Uterine smooth muscle cell (primary cell): ENCODE measurements at places on chromosomes 3 and 15. TPM values are rescaled to one million over a fixed set of nuclear protein-coding genes. Genes with fewer than 3 reads are reported as not detected.

Gene CADPS
- total RNA-seq, result 11.9 and 32.5 TPM in 2 replicates

Gene FBXO40
- total RNA-seq, result under 0.01 TPM in 1 of 2 replicates, not detected in the other

Gene NR1I2
- total RNA-seq, result 0.12 TPM in 1 of 2 replicates, not detected in the other

Gene NAA80
- total RNA-seq, result 3.4 and 4.6 TPM in 2 replicates

Gene HGD
- 0.33 TPM in 1 of 2 replicates, not detected in the other for total RNA-seq

Gene FAM227B
- 2.7 and 5.5 TPM in 2 replicates for total RNA-seq

Gene ROPN1
- total RNA-seq, result not detected in 2 replicates

Gene SRGAP3
- 3.1 and 6.0 TPM in 2 replicates for total RNA-seq

Gene GPR149
- total RNA-seq, result not detected in 2 replicates

Gene ARF4
- 156 and 200 TPM in 2 replicates for total RNA-seq

Gene SLC28A1
- under 0.01 and 0.12 TPM in 2 replicates for total RNA-seq

Gene B3GALNT1
- 19.1 and 24.2 TPM in 2 replicates for total RNA-seq

Gene LRRC49
- 19.7 and 20.5 TPM in 2 replicates for total RNA-seq

Gene ISLR2
- under 0.01 and 0.25 TPM in 2 replicates for total RNA-seq

Gene GP9
- not detected in 2 replicates for total RNA-seq

Gene MLH1
- 52.7 and 67.7 TPM in 2 replicates for total RNA-seq

Gene CCK
- total RNA-seq, result 0.62 and 1.1 TPM in 2 replicates

Gene SNRPN
- 35.1 and 98.8 TPM in 2 replicates for total RNA-seq

Gene CPNE9
- not detected in 2 replicates for total RNA-seq

Gene EHHADH
- 5.4 and 5.6 TPM in 2 replicates for total RNA-seq

Gene STRA6
- total RNA-seq, result 3.9 and 4.5 TPM in 2 replicates

Gene KBTBD12
- not detected in 2 replicates for total RNA-seq

Gene CCR1
- 0.87 and 2.7 TPM in 2 replicates for total RNA-seq

Gene ATP8B4
- 2.1 and 9.9 TPM in 2 replicates for total RNA-seq

Gene CHD2
- 96.5 and 98.1 TPM in 2 replicates for total RNA-seq

Gene OSBPL10
- 13.7 and 13.9 TPM in 2 replicates for total RNA-seq

Gene GOLGA8J
- under 0.01 and 0.11 TPM in 2 replicates for total RNA-seq

Gene P2RY1
- total RNA-seq, result 0.75 and 1.1 TPM in 2 replicates

Gene CHST14
- 8.5 and 11.0 TPM in 2 replicates for total RNA-seq

Gene SEMA3B
- 6.8 and 29.5 TPM in 2 replicates for total RNA-seq

Gene NSMCE3
- total RNA-seq, result 10.1 and 12.9 TPM in 2 replicates
